ENCODE measurements at places on chromosomes 11 and 22.

- DNase-seq: no peak
Observed at GRCh38 chr11:68303083-68303482, 9.3 kb upstream of the LRP5 start.

GRCh38 chr11:102494216-102494615, 36.3 kb downstream of the MMP7 start:
- no peak for DNase-seq

GRCh38 chr22:30289141-30289979, at the start of gene CASTOR1:
Gene CASTOR1 (minus strand): TSS chr22:30289505. CDS start chr22:30289497, 8 bp downstream.
- peak; percentile 65 for DNase-seq

GRCh38 chr22:34688825-34689224, 377.1 kb upstream of the ISX start:
- no peak for DNase-seq

DNA sequence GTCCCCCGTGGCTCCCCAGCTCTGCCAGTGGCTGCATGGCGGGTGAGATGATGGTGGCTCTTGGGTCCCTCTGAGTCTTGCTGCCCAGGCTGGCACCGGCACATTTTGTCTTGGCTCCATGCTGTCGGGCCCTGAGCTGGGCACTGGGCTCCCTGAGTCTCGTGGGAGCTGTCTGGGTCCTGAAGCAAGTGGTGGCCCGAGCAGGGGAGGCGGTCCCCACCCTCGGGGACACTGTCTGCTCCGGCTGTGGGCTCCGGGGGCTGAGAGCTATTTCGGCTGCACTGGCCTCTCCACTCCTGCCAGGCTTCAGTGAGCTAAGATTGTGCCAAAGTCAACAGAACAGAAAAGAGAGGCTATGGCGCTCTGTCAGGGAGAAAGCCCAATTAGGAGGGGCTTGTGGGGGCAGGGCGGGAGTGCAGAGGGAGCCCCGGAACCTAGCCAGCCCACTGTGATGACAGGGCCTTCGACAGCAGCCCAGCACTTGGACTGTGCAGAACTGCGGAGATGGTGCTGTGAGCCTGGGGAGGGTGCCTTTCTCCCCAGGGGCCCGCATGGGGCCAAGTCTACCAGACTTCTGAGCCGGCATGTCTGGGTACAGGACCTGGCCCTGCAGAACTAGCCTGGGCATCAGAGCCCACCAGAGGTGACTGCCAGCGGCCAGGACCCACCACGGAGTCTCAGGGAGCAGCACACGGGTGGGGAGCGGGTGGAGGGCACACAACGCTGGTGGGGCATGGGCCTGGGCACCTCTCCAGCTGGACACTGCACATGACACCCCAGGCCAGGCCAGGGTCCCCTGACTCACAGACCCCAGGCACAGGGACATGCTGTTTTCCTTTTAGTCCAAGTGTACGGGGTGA, 38.0 kb downstream of the RTN4R start:
- DNase-seq: no peak

DNA sequence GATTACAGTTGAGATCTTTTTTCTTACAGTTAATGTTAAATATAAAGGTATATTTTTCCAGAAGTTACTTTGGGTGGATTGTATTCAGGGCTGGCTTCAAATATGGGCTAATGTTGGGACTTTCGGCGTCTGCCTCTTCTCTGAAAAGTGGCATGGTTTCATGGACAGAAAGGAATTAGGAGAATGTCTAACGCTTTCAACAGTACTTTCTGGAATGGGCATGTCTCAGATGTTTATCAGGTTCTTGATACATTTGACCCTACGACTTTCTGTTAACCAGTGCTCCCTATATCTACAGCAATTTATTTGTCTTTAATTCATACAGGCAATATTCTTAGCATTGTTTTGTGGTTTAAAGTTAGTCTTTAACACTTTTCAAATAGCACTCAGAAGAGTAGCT, 33.7 kb downstream of the ZC3H12C start:
- no peak for DNase-seq

GRCh38 chr22:41893591-41894375, 21.1 kb downstream of the SHISA8 start:
- no peak for DNase-seq

- no peak for DNase-seq
Observed at GRCh38 chr11:109077291-109077920, 344.6 kb upstream of the C11orf87 start.

DNA sequence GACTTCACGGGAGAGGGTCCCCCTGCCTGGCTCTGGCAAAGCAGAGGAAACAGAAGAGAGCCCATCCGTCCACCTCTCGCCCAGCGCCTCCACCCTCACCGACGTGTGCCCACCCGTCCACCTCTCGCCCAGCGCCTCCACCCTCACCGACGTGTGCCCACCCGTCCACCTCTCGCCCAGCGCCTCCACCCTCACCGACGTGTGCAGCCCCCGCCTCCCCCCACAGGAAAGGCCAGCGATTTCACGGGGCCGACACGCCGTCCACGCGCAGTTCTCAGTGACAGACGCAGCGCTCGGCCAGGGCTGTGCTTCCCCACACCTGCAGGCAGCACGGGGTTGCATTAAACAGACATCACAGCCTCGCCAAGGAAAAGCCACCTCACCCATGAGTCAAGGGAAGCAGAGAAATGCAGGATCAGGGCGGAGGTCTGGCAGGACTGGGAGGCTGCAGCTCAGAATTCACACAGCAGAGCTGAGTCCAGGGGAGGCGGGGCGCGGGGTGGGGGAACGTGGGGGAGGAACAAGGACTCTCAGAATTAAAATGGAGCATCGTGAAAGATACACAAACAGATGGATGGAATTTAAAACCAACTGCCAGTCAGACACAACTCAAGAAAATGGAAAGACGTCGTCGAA, 377.7 kb downstream of the BRD1 start:
- no peak for DNase-seq

DNA sequence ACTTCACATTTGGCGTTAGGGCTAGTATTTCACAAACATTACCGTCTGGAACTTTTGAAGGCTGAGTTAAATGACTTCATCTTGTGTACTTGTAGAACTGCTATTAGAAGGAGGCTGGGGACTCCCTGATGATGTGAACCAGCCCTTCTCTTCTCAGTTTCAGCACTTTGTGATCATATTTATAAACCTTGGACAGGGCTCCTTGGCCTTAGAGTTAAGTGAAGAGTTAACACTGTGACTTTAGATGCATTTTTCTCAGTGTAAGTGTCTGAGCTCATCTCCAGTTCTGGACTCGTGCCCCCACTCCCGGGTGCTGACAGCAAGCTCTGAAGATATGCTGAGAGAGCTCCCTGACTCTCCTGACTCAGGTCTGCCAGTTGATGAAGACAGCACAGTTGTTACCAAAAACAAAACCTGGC, 8.4 kb downstream of the MIAT start:
- no peak for DNase-seq

- no peak for DNase-seq
Observed at GRCh38 chr22:28245579-28246224, 326.6 kb upstream of the PITPNB start.

DNA sequence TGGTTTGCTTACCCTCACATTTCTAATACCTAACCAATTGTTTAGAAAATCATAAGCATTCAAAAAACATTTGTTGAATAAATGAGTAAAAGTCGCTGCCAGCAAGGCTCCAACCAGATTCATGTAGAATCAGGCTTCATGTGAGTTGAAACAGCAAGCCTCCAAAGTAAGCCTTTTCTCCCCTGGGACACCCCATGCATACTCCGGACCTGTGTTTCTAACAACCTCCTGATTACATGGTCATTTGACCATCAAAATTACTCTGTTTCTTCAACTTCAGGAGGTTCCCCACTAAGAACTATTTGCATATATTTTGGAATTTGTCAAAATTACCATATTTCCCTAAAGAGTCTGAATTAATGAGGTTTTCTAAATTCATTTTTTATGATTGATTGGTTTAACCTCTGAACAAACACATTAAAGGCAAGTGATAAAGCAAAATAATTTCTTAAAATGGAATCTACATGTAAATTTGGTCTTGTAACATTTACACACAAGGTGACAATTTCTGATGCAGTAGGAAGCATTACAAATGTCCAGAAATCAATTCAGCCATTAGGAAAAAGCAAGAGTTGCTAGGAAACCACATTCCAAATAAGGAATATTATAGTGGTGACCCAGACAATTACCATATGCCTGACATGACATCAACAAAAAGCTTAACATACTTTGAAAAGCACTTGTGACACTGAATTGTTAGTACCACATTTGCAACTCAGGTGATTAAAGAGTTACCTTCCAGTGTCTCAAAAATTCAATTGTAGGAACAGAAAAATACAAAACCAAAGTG, 252.6 kb downstream of the GUCY1A2 start:
- DNase-seq: no peak
